ENCODE measurements at places on chromosomes 11 and 22.

- no peak for DNase-seq
Observed at GRCh38 chr11:61090982-61091372, 11.3 kb upstream of the CD5 start.

- DNase-seq: no peak
Observed at GRCh38 chr11:118892964-118893363, 9.3 kb downstream of the CXCR5 start.

DNA sequence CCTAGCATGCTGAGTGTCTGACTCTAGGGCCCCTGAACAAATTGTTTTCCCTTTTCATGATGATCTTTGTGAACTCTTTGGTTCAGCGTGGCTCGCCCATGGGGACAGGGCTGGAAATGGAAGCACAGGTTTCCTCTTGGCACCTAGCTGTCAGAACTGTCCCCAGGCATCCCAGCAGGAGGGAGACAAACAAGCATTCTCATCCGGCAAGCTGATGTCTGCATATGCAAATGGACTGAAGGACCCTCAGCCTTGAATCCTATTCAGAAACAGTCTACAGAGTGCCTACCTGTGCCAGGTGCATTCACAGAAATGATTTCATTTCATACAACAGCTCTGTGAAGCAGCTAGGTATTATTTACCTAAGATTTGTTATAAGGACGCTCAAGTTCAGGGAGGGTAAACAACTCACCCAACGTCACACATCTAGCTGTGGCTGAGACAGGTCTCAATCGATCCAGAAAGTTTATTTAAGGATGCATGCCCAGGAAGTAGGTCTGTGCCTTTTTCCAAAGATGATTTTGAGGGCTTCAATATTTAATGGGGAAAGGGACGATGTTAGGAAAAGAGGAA is 176.4 kb downstream of the KIRREL3 start:
- DNase-seq: no peak

DNA sequence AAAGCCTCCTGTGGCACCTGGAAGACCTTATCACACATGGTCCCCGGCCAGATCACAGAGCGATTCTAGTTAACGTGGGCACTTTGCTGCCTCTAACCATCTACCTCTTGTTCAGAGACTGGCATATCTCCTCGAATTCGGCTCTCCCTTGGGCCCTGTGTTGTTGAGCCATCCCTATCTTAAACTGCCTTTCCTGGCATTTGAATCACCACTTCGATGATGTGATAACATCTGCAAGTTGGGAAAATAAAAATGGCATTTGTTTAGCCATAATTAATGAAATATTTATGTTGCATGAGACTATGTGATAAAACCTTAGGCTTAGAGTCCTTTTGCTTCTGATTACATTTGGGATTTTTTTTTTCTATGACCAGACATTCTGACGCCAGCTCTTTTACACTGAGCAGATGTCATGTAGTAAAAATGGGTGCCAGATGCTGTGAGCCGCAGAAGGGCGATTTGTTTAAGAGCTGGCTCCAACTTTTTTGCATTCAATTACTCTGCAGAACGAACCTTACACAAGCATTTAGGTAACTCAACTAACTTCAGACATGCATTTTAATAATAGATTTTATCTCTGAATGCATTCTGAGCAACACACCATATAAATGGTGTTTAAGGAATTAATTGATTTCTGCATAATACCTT is 58.5 kb upstream of the PARVA start:
- no peak for DNase-seq

DNA sequence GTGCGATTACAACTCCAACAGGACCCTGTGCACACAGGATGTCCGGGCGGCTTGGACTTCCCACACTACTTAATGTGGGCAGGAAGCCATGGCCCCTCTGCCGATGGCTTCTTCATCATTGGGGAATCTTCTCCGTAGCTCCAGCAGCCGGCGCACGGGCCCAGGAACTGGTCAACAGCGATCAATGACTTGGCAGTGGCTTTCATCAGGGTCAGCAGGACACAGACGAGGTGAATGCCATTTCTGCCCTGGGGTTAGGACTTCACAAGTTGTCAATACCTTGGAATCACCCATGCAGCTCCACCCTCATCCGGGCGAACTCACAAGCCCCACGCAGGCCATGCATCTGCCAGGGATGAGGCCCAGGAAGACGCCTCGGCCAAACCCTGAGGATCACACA is 645.7 kb downstream of the BRD1 start:
- no peak for DNase-seq

DNA sequence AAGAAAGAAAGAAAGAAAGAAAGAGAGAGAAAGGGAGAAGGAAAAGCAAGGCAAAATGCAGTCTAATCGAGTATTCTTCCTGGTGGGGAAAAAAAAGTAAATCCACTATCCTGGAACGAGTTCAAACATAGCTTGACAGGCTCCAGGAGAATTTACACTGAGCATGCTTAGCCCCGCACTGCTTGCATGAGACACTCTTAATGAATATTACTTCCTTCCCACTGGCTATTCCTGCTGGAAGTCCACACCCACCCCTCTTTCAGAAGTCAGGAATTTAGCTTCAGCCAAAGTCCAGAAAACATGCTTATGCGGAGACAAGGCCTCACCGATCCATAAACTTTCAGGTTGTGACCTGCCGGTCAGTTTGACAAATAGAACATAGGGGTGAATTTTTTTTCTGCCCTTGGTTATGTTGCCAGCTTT is 251.8 kb upstream of the BLID start:
- no peak for DNase-seq

DNA sequence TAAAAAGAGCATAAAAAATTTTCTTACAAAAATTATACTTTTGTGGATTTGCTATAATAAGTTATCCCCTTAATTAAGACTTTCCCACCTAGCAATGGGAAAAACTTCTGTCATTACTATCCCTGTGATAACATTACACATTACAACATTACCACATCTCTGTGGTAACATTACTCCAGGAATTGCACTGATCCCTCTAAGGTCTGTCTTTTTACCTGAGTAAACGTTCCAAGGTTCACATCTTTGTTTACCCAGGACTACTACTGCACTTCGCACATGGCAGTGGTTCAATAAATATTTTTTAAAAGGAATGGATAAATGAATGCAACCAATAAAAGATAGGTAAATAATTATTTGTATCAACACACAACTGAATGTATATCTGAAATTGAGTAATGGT is 92.4 kb upstream of the NOX4 start:
- DNase-seq: no peak

DNA sequence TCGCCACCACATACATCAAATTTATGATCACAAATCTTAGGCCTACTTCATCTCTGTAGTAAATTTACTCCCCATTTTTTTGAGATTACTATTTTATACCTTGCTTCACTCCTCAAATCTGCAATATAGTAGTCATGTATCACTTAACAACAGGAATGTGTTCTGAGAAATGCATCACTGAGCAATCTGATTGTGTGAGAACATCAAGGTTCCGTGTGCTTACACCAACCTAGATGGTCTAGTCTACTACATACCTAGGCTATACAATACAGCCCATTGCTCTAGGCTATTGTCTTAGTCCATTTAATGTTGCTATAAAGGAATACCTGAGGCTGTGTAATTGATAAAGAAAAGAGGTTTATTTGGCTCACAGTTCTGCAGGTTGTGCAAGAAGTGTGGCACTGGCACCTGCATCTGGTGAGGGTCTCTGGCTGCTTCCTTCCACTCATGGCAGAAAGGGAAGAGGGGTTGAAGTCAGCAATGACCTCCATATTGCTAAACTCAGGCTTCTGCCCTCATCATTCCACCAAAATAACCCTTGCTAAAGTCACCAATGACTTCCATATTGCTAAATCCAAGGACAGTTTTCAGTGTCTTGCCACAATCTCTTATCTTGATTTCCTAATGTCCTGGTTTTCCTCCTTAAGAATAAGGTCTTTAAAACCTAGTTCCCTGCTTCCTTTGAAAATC is 140.3 kb downstream of the RBFOX2 start:
- no peak for DNase-seq

GRCh38 chr11:10786451-10786850 is 22.3 kb downstream of the EIF4G2 start:
- DNase-seq: no peak

DNA sequence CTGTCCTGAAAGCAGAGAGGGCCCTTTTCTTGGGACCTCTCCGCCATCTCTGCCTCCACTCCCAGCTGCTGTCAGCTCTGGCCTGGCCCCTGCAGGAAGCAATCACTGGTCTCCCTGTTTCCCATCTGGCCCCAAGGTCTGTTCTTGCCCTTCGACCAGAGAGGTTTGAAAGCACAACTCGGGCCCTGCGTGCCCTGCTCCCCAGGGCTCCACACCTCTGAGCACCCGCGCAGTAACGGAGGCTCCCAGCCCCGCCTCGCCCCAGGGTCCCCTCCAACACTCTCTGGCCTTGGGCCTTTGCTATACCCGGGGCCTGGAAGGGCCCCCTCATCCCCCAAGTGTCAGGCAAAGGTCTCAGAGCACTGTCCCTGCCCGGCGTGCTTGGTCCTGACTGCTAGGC is 7.8 kb upstream of the CD81 start:
- DNase-seq: no peak

GRCh38 chr11:110490886-110491285 is 61.1 kb downstream of the FDX1 start:
- DNase-seq: no peak

- DNase-seq: no peak
Observed at GRCh38 chr11:126808836-126809235, 191.7 kb downstream of the KIRREL3 start.

- DNase-seq: no peak
Observed at GRCh38 chr11:47276923-47277322, 7.0 kb downstream of the MADD start.

DNA sequence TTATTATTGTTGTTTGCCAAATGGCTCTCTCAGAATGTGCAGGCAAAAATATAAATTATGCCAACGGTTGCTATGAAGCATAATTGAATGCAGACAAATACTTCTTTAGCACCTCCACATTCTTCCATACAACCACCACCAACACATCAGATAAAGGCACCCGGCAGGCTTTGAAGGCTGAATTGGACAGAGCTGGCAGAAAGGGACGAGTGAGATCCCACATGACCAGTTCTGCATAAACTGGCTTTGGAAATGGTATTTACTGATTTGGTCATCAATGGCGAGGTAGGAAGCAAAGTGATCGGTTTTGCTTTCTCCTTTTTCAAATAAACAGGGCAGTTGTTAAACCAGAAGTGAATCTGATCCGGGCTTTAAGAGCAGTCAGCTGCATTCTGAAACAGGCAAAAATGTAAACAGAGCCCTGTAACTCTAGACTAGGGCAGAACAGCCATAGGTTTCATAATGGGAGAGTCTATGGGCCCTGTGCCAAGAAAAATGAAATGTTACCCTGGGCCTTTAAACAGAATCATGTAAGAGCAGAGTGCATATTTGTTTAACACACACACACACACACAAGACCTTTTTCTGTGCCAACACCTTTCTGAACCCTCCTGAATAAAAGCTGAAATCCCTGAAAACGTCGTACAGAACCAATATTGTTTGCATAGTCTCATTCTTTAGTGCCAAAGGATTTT is 97.7 kb downstream of the MPPED2 start:
- DNase-seq: no peak

DNA sequence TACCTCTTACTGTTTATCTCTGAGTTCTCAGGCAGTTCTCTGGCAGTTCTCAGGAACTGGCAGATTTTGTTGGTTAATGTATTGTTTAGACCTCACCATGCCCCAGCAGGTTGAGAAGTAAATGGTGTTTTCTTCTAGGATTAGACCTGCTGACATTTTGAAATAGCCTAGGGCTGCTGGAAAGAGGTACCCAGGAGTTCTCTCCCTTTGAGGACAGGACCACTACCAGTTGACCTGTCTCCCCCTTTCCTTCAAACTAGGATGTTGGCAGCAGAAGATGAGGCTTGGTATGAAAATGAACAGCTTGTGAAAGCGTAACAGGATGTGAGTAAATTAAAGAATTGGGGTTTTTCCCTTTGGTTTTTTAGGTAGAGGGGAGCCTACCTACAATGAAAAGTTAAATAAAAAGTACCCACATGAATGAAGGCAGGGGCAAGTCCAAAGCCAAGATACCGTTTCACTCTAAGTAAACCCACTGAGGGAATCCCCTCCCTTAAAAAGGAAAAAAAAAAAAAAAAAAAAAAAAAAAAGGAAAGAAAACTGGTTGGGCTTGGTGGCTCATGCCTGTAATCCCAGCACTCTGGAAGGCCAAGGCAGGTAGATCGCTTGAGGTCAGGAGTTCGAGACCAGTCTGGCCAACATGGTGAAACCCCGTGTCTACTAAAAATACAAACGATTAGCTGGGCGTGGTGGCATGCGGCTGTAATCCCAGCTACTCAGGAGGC is 96.2 kb downstream of the PDHX start:
- DNase-seq: peak; percentile 16

DNA sequence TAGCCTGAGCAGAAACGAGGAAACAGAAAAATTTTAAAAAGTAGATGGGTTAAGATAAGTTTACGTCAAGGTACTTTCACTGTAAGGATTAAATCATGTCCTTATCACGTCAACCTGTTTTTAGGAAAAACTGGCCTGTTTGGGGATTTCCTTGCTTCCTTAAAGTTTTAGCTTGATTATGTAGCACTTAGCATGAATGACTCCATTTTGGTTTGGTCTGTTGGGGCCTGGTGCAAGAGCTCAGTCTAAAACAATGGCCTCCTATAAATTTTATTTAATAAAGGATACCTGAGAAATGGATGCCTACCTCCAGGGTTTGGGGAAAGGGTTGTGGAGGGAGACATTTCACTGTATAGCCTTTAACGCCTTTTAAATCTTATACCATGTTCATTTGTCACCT is 33.2 kb upstream of the CSTF3 start:
- DNase-seq: no peak

- DNase-seq: peak; percentile 99
Observed at GRCh38 chr22:45240810-45241631, at the start of gene KIAA0930. Gene KIAA0930, minus strand, starts transcription at chr22:45240894. Its CDS starts 191 bp downstream, at chr22:45240703.

- no peak for DNase-seq
Observed at GRCh38 chr11:34671117-34671516, 50.2 kb downstream of the EHF start.

GRCh38 chr11:46347637-46348311 is 511 bp downstream of the DGKZ start:
- DNase-seq: no peak

GRCh38 chr22:44281768-44282637 is 30.7 kb downstream of the SHISAL1 start:
- DNase-seq: no peak

GRCh38 chr22:23166841-23167616 is 13.3 kb upstream of the BCR start:
- no peak for DNase-seq

DNA sequence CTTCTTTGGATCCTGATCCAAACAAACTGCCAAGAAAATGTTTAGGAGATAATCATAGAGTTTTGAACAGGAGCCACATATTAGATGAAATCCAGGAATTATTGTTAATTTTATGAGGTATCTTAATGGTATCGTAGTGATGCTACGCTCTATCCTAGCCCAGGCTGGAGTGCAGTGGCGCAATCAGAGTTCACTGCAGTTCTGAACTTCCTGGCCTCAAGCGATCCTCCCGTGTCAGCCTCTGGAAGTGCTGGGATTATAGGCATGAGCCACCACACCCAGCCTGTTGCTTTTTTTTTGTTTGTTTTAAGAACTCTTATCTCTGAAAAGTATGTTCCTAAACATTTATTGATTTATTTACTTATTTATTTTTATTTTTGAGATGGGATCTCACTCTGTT is 2.4 kb downstream of the GSTT4 start:
- no peak for DNase-seq

Measured in GM13976 (cell line).